HuH-7 (cell line): ENCODE measurements at places on chromosomes 1 and 21.

DNA sequence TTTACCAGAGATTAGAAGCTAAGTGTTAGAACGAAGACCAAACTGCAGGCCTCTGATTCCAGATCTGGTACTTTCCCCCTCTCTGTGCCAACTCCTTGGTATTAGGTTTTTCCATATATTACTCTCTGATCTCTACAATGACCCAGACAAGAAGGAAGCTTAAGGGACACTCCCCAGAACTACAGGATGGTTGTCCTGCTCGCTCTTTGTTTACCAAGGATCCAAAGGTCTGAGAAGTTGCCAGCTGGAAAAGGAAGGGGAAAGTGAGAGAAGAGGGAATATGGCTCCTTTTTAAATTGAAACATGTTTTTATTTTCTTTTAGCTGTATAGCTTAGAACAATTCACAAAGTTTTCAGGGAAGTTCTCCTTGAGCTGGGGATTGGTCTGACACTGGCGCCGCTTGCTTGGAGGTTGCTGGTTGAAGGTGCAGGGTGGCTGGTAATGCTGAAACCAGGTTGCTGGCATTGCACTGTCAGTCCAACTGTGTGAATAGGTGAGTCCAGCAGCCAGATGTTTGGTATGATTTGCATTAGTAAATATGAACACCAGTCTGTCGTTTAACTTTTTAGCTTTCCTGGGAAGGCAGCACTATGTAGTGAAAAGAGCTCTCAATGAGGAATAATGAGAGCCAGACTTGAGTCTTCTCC is 89.3 kb downstream of the NOS1AP start:
- no peak for DNase-seq

- no peak for DNase-seq
Observed at GRCh38 chr1:160219062-160219929, 14.1 kb downstream of the PEA15 start.

GRCh38 chr21:35537604-35538003 is 488.5 kb upstream of the RUNX1 start:
- no peak for DNase-seq

GRCh38 chr21:41752231-41752681 is 14.6 kb downstream of the RIPK4 start:
- DNase-seq, result no peak

GRCh38 chr1:163875927-163876320 is 554.2 kb downstream of the NUF2 start:
- DNase-seq, result no peak

- peak; percentile 62 for DNase-seq
Observed at GRCh38 chr1:204746838-204747442, 61.4 kb upstream of the LRRN2 start.

- DNase-seq, result no peak
Observed at GRCh38 chr1:211543025-211543424, 35.9 kb downstream of the SLC30A1 start.
